ENCODE measurements at places on chromosomes 5 and 9.

DNA sequence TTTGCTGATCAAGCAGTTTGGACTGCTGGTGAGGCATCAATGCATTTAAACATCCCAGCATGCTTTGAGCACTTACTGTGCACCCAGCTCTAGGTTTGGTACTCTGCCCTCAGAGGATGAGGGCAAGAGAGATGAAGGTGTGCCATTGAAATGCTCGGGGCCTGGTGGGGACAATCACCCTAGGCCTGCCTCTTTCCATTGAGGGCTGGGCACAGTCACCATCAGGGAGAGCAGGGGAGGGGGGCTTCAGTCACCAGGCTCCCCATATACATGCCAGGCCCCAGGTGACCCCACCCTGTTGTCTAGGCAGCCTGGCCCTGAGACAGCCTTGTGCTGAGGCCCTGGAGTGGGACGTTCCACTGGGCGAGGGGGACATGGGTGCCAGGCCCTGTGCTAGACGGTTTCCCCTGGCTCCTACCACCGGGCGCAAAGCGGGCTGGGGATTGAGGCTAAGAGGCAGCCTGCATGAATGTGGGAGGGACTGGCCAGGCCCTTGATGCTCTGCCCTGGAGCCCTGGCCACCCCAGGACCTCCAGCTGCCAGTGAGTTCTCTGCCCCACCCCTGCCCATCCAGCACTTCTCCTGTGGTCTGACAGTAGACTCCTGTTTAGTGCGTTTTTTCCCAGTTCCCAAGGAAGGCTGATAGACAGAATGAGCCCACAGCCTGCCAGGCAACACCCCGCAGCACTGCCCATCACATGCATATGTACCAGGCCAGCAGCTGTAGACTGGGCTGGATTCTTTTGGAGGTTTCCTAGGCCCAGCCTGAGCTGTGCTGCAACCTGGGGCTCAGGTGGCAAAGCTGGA lies 18.9 kb downstream of the TCF7 start:
- DNase-seq, result no peak

DNA sequence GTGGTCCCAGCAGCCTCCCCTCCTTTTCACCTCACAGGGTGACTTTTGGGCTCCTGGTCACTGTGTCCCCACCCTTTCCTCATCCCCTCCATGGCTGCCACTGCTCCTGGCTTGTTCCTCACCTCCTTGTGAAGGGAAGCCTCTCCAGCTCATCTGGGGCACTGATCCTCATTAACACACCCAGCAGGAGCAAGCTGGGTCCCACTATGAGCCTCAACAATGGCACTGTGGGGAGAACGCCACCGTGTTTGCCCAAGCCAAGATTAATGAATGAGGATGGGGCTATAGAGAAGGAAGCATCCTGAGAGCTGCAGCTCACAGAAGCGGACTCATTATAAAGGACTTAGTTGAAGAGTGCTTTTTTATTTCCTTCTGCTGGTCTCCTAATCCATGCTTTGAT lies 118.4 kb downstream of the MARCHF11 start:
- no peak for DNase-seq

DNA sequence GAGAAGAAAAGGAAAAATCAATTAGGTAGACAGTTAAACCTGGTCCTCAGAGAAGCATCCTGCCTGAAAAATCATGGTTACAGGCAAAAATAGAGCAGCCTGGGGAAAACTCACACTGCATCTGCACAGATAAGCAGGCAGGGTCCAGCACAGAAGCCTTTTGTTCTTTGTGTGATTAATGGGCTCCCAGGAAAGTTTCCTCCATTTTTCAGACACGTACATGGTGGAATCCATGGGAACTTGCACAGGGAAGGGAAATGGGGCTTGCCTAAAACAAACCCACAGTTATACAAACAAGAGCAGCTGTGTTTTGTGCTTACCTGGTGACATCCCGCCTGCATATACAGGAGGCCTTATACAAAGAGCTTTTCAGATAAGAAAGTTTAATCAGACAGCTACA lies 243.9 kb upstream of the ATP10B start:
- no peak for DNase-seq

GRCh38 chr5:93461756-93462155 lies 119.3 kb downstream of the NR2F1-AS1 start:
- DNase-seq, result no peak

DNA sequence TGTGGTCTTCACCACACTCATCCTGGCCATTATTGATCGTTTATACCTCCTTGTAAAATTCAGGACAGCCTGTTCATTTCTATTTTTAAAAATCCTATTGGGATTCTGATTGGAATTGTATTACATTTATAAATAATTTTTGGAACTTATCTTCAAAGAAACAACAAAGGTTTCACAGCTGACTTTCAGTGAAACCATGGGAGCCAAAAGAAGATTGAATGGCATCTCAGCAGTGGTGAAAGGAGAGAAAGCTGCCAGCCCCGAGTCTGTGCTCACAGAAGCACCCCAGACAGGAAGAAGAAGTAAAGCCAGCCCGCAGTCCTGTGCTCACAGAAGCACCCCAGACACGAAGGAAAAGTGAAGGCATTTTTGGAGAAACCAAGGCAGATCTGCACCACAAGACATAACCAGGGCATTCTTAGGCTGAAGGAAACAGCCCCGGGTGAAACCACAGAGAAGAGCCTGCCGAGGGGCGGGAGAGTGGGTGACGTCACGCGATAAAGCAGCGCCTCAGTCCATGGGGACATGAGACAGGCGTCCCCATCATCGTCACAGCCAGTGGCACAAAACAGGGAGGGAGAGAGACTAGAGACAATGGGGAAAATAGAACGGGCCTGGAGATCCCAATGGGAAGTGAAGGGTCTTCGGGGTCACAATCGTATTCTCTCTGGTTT lies 42.5 kb upstream of the SLC9A3 start:
- DNase-seq, result no peak

- DNase-seq, result no peak
These were observed 44.4 kb downstream of the PARP8 start for GRCh38 chr5:50710838-50711237.

DNA sequence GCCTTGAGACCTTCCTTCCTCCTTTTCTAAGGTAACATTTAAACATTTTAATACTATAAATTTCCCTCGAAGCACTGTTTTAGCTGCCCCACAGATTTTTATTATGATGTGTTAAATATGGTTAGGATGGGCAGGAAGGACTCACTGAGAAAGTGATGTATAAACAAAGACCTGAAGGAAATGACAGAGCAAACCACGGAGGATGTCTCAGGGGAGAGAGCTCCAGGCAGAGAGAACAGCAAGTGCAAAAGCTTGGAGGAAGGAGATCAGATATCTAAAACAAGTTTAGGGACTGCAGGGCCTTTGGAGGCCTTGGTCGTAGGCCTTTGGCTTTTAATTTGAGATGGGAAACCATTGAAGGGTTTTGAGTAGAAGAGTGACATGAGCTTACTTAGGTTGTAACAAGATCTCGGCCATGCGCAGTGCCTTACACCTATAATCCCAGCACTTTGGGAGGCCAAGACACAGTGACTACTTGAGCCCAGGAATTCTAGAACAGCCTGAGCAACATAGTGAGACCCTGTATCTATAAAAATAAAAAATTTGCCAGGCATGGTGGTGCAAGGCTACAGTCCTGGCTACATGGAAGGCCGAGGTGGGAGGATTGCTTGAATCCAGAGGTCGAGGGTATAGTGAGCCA lies 35.5 kb upstream of the LRRTM2 start:
- no peak for DNase-seq

DNA sequence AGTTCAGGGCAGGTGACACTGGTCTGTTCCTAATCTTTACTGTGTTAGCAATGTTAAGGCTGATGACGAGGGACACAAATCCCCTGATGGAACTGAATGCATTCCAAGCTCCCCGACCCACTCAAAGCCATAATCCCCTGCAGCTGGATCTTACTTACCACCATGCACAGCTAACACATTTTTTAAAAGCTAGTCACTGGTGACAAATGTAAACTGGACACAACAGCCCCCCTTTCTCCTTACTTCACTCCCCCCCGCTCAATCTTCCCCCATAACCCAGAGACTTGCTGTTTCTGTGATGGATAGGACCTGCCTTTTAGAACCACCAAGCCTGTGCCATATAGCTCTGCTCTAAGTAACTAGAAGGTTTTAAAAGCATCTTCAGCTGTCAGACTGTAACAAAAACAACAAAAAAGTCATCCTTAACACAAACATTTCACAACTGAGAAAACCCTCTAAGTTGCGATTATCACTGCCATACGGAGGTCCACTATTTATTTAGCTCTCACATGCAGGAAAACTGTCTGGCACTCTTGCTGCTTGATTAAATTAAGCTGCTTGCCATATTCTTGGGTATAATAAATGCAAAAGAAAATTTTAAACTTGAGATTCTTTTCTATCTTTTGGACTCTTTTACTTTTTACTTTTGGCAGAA lies 44.4 kb downstream of the BNC2 start:
- no peak for DNase-seq

DNA sequence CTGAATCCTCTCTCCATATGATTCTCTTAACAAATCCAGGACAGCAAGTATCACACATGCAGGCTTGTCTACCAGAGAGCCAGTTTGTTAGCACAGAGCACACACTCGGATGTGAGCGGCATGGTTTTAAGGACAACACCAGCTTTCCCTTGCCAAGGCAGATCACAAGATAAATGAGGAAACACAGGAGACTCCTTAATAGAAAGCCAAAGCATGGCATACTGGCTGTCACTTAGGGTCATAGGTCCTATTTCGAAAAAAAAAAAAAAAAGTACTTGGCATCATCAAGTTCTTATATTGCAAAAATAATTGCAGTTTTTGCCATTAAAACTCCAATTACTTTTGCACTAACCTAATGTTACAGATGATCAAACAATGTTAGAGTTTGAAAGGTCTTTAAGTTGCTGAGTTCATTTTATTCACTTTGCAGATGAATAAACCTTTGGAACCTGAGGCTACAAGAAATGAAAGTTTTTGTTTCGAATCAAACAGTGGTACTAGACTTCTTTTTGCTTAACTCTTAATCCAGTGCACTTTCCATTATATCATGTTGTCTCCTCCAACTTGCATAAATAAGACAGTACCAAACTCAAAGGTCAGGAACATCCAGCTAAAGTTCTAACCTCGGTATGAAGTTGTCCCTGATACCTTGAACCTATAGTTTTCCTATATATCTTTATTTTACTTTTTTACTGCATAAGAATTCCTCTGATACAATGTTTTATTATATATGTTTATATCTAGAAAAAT lies 138.5 kb downstream of the MPDZ start:
- DNase-seq, result no peak

- DNase-seq, result no peak
These were observed 138.0 kb downstream of the GDNF start for GRCh38 chr5:37701868-37702267.

- DNase-seq, result no peak
These were observed 168.5 kb downstream of the ACTL7B start for GRCh38 chr9:108687006-108687987.

DNA sequence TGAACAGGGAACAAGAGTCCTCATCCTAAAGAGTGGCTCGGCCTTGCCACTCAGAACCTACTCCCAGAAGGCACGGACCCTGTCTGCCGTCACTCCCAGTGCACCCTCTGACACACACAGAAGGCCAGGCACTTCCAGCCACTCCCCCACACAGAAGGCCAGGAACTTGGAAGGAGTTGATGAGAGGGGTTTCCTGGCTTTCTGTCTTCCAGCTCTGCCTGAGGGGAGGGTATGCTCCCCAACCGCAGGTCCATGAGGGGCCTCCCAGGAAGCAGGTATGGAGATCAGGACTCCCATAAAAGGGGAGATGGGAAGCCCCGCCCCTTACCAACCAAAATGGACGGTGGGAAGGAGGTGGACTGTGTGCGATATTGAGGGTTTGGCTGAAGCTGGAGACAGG lies 247.6 kb upstream of the IRX4 start:
- DNase-seq, result no peak

DNA sequence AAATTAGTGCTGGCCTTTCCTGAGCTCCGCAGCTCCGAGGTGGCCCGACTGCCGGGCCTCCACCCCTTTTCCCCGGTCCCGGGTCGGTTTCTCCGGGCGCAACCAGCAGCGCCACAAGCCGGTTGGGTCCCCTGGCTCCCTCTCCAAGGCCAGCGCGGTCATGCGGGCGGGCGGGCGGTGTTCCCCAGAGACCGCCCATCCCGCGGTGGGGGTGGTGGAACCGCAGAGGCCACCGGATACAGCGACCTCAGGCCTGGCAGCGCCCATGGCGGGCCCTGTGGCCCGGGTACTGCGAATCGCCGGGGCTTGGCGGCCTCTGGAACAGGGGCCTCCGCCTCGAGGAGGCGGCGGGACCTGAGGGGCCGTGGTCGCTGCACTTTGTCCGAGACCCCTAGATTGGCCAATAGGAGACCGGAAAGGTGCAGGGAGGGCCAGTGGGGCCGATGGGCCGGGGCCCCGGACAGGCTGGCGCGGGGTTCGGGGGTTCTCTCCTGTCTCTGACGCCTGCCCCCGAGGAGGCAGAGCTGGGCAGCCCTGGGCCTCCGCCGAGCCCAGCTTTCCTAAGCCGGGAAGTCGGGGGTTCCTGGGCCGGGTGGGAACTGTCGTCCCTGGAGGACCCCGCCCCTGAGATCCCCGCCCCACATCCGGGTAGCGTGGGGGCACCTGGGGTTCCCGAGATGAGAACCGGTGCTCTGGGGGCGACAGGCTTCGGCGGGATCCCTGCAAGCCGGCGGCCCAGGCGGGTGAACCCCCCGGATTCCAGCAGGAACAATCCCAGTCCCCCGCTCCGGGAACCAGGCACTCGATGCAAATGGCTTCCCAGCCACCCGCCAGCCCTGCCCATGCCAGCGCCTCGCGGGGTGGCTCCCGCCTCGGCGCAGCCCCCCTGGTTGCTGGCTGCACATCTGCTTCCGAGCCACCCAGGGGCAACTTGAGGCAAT lies 293.9 kb downstream of the ZSWIM6 start:
- peak; percentile 55 for DNase-seq

- no peak for DNase-seq
These were observed 197.0 kb downstream of the ARHGEF28 start for GRCh38 chr5:73822989-73823339.

DNA sequence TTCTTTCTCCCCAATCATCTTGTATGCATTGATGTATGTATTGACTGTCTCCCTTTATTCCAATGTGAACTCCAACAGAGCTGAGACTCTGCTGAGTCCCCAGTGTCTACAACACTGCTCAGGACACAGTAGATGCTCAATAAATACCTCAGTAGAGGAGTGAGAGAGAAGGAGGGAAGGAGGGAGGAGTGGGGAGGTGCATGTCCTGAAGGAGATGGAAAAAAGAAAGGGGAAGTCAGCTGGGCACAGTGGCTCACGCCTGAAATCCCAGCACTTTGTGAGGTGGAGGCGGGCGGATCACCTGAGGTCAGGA lies 2.9 kb upstream of the PHF2 start:
- DNase-seq, result no peak

DNA sequence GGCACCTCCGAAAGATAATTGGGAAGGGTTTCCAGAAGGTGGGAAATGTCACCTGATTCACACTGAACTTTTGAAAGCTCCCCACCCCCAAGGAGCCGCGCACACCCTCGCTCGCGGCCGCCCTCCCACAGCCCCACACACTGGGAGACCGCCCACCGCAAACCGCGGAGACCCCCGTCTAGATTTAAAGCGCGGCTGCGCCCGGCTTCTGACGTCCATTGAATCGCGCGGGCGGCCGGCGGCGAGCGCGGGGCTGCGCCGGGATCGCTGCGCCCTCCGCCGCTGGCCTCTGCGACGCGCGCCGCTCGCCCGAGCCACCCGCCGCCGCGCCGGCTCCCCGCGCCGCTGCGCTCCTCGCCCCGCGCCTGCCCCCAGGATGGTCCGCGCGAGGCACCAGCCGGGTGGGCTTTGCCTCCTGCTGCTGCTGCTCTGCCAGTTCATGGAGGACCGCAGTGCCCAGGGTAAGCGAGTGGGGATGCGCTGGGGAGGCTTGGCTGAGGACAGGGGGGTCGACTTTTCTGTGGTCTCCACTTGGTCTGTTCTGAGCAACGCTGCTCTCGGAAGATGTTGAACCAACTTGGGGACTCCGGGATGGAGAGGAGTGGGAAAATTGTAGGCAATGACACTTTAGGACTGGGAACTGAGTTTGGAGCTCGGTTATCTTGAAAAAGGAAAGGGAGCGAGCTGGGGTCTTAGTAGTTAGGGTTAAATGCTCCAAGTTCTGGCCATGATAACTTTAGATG lies at the start of gene FST:
Gene FST (plus strand): TSS at position 214 of the 743 bp plus-strand sequence. CDS start 163 bp downstream, at position 377.
- DNase-seq, result peak; percentile 28

Measured in right renal pelvis (tissue), 4 donors.